ENCODE measurements at places on chromosomes 4 and X.

DNA sequence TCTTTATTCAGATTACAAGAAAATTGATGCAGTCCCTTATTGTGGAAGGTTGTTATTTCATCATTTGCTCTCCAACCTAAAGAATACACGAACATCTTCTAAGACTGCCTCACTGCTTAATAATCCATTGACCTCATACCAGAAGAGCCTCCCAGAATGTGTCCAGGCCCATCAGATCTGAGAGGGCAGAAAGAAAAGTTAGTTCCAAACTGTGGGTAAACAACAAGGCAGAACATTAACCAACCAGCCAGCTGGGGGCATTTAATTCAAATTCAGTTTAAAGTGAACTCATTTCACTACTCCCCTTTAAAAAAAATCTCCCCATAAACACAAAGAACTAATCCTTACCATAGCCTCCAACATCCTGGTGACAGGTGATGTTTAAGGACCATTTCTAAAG, 13.8 kb downstream of the GPC4 start:
- DNase-seq: no peak

GRCh38 chrX:104392350-104392749, 137.6 kb upstream of the ESX1 start:
- DNase-seq: no peak

DNA sequence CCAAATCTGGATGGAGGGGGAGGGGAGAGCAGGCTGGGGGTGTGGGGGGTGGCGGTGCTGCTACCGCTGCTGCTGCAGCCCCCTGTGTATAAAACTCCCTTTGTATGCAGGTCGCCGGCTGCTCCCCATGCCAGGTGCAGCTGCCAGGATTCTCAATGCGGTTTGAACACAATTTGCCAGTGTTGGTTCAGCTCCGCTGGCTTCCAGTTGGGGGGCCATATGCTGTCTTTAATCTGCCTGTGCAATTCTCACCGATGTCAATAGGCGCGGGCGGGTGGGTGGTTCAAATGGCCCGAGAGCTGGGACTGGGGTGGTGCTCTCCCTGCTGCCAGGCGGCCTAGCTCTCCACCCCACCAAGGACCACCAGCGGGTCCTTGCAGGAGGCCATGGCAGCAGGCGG, 257.6 kb downstream of the BCOR start:
- DNase-seq: no peak

DNA sequence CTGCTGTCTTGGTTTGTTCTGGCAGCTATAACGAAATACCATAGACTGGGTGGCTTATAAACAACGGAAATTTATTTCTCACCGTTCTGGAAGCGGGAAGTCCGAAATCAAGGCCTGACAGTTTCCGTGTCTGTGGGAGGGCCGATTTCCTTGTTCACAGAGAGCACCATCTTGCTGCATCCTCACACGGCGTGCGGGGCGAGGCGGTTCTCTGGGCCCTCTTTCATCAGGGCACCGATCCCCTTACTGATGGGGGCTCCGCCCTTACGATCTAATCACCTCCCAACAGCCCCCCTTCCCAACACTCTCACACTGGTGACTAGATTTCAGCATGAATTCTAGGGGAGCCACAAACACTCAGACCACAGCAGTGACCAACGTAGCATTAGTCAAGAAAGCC, 578.3 kb upstream of the FAT1 start:
- DNase-seq: peak; percentile 42

- no peak for DNase-seq
Measured at GRCh38 chr4:14596904-14597303, 405.4 kb upstream of the CPEB2 start.

- DNase-seq: peak; percentile 71
Measured at GRCh38 chr4:3305610-3306371, 13.0 kb downstream of the RGS12 start.

DNA sequence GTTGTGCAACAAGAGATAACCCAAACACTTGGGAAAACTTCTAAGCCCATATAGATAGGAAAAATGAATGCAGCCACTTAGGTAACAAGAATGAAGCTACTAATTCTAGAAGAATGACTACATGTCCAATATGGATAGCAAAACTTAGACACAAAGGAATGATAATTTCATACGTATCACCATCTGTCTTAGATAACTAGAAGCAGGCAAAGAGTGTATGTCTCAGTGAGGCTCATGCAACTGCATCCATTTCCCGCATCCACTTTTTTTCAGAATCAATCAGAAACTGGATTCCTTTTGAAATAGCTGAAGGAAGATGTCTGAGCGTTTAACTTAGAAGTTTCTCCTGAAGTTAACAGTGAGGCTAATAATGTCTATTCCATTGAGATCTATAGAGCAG, 408.7 kb upstream of the PITX2 start:
- no peak for DNase-seq

DNA sequence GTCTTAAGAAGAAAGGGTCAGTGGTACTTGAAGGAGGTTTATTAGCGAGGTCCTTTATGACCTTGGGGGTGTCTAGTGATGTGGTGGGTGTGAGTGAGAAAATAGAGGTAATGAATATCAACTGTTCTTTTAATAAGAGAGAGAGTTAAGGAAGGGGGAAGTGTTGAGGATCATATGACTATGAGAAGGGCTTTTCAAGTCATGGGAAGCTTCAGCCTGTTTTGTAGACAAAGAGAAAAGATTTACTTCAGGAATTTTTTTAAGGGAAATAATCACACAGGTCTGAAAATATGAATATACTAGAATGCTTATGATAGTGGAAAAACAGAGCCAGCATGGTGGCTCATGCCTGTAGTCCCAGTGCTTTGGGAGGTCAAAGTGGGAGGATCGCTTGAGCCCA, 41.3 kb upstream of the MTMR1 start:
- no peak for DNase-seq

GRCh38 chr4:34534916-34535315, 1709.4 kb downstream of the ARAP2 start:
- no peak for DNase-seq

GRCh38 chrX:109384699-109385098, 97.2 kb downstream of the GUCY2F start:
- no peak for DNase-seq

GRCh38 chr4:57981123-57981522, 870.9 kb upstream of the IGFBP7 start:
- DNase-seq: no peak

DNA sequence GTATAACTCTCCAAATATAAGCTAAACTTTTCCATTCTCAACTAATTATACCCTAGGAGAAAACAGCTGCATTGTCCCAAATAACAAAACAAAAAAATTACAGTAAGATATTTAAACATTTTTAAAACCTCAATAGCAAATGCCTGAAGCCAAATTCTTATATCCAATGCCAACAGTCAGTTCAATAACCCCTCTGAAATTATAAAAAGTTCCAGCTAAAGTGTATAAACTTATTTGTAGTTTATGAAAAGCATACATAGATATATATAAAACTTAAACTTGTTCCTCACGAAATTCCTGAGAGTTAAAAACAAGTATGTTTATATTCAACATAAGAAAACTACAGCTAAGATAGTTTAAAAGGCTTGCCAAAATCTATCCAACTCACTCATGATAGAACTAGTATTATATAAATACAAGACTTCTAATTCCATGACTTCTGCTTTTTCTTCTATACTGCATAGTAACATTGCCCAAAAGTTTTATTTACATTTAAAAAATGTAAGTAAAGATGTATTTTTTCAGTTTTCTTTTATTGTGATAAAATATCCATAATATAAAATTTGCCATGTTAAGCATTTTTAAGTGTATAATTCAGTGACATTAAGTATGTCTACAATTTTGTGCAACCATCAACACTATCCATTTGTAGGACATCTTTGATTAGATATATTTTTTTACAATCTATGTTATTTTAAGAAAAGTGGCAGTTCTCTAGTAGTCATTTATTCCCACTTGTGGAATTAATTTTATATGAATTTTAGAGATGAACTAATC, 72.8 kb downstream of the PPA2 start:
- DNase-seq: no peak

DNA sequence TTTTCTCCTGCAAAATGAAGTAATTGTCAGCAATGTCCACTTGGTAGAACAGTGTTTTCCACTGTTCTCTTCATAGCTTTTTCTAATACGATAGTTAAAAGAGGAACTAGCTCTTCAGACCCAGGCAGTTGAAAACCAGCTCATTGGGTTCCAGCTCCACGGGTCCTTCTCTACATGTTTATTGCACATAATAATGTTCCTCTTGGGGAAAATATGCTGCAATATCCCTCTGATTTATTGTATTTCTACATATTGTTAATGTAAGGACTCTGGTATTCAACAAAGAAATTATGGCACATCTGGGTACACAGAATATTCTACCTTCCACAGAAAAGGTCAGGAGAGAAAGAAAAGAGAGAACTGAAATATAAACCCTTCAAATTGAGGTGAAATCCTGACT, 473.4 kb downstream of the TRIML1 start:
- no peak for DNase-seq

GRCh38 chr4:126385954-126386353, 1071.2 kb downstream of the FAT4 start:
- DNase-seq: no peak

- no peak for DNase-seq
Measured at GRCh38 chr4:62407534-62407933, 1207.4 kb downstream of the ADGRL3 start.

- DNase-seq: peak; percentile 56
Measured at GRCh38 chr4:125104616-125105015, 210.1 kb upstream of the FAT4 start.

- no peak for DNase-seq
Measured at GRCh38 chrX:70132877-70133302, 357 bp upstream of the IGBP1 start.

DNA sequence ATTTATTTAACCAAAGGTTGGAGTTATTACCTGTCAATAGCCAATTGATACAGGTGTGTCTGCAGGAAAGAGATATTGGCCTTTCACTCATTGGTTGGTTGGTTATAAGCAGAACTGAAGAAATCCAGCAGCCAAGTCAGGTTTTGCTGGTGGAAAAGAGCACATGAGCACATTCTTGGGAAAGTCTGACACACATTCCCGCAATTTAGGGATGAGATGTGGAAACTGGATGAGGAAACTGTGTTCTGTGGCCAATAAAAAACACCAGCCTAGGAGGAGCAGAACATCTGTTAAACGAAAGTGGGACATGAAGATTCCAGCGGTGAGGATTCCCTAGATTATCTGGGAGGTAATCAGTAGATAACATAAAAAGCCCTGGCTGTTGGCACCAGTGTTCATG, 567.4 kb upstream of the CPEB2 start:
- DNase-seq: no peak

- peak; percentile 92 for DNase-seq
Measured at GRCh38 chr4:150224896-150225591, 146.8 kb downstream of the DCLK2 start.

DNA sequence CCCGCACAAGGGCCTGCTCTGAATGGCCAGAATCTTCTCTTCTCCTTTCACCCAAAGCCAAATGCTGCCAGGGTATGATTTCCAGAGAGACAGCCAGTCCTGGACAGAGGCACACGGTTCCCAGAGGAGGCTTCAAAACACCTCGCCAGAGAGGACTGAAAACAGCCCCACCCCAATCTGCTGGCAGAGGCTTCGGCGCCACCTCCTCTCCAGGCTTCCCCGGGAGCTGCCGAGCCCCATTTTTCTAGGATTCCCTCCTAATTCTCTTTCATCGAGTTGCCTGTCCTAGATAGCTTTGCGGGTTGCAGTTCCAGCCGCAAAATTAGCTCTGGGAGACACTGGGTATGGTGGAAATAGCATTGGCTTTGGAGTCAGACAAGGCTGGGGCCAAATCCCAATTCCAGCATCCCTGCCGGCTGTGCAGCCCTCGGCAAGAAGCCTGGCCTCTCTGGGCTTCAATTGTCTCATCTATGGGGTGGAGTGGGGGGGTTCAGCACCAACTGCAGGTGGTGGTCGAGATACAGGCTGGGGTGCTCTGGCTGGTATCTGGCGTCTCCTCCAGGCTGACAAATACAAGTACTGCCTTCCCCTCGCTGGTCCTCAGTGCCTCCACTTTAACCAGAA, 22.6 kb downstream of the PPP2R2C start:
- DNase-seq: no peak

- DNase-seq: peak; percentile 52
Measured at GRCh38 chr4:150579551-150580234, 2.3 kb upstream of the MAB21L2 start.

GRCh38 chr4:114487101-114487500, 111.5 kb upstream of the UGT8 start:
- no peak for DNase-seq

GRCh38 chr4:173443121-173443520, 44.2 kb upstream of the SCRG1 start:
- no peak for DNase-seq

DNA sequence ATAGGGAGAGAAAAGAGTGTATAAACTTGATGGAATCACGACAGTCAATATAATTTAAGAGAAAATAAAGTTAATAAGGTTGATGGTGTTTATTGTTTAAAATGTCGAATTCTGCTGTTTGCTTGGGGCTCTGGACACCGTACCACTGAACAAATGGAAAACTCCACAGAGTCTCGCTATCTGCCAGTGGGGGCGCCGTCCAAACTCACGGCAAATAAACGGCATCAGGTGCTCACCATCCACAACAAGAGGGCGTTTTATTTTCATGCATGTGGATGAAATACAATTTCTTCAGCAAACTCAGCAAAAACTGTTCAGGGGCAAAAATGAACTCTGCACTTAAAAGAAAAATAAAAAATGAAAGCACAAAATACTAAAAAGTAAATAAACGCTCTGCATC, 46.6 kb upstream of the FAM47C start:
- DNase-seq: peak; percentile 2
